Fibroblast of skin of right quadriceps (primary cell): ENCODE measurements at places on chromosomes 16 and 17.
A peak's percentile ranks its signal among the peaks of the same experiment; 100 is the strongest.

GRCh38 chr16:50944436-50944835 lies 202.6 kb downstream of the CYLD start:
- no peak for DNase-seq

DNA sequence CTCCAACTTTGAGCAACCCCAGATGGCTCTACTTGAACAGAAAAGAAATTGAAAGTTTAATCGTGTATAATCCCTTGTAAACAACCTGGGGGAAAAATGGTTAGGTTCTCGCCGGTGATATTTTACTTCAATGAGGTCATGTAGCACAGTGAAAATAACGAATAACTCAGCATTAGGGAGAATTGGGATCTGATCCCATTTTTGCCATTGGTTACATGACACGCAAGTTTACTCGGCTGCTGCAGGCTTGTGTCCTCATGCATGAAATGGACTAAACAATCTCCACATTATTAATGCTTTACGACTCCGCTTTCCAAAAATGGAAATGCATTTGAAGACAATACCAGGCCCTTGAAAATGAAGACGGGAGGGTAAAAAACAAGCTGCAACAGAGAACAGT lies 45.5 kb upstream of the LRRC37A3 start:
- DNase-seq: no peak

DNA sequence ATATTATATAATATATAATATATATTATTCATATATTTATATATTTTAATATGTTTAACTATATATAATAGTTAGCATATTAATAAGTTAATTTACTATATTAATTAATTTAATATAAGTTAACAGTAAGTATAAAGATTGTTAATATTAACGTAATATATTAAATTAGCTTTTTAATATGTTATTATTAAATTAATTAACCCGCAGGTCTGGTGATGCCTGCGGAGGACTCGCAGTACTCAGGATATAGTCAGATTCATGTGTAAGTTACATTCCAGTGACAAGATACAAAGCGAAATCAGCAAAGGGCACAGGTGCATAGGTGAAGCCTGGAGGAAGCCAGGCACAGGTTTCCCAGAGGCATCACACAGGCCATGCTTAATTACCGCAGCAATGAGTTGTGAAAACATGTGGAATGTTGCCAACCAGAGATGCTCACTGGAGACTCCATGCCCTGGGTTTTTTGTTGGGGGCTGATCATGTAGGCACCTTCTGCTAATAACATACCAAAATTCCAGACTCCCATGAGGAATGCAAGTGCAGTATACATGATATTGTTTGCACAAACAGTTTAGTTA lies 130.4 kb upstream of the MPHOSPH6 start:
- DNase-seq: no peak

DNA sequence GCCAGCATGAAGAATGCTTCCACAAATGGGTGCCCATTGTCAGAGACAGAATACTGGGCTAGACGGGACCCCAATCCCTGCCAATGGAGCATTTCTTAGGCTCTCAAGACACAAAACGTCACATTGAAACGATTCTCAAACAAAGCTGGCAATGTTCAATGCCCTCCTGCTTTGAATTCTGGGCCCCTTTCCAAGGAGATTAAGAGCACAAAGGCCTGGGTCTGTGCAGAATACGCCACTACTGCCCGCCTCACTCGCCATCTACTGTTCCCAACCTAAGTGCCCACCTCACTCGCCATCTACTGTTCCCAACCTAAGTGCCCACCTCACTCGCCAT lies 9.7 kb downstream of the CFAP20 start:
- no peak for DNase-seq

GRCh38 chr16:20997147-20997546 lies 96.6 kb downstream of the LYRM1 start:
- DNase-seq: no peak

DNA sequence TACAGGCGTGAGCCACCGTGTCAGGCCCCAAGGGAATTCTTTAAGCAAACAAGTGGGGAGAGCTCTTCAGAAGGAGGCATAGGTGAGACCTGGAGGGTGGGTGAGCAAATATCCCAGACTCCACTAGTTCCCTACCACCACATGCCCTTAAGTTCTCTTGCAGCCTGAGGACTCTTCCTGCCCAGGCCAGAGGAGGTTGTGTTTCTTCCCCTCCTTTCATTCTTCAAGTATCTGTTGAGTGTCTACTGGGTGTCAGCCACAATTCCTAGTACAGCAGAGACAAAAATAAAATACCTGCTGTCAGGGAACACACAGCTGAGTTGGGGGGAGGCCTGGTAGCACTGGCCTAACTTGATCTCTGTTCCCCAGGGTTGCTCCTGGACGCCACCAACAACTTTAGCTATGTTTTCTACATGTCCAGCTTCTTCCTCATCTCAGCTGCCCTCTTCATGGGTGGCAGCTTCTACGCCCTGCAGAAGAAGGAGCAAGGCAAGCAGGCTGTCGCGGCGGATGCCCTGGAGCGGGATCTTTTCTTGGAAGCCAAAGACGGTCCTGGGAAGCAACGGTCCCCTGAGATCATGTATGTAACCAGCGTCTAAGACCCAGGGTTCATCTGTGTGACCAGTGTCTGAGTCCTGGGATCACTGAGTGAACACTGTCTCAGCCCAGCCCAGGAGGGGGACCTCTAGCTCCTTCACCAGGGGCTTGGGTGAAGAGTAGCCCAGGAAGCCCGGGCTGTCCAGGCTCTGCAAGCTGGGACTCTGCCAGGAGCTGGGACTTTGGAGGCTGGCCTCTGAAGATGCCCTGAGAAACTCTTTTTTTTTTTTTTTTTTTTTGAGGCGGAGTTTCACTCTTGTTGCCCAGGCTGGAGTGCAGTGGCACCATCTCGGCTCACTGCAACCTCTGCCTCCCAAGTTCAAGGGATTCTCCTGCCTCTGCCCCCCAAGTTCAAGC lies 5.9 kb upstream of the ARMC7 start:
- no peak for DNase-seq

DNA sequence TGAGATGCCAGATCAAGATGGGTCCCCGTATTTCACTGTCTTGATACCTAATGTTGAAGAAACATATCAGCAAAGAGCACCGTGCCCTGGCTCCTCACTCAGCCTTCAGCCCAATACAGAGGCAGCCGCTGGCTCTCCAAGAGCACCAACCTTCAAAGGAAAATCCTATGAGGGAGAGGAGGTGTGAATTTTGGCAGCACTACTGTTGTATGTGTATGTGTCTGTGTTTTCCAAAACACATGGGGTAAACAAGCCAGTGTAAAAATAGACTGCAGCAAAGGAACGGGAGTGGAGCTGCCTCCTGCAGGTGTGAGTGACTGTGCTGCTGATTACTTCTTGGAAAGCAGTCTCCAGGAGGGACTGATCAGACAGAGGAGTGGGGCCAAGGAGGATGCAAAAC lies 194.0 kb upstream of the CDH5 start:
- DNase-seq: no peak

- no peak for DNase-seq
Observed at GRCh38 chr17:57108671-57109392, 23.8 kb downstream of the AKAP1 start.

DNA sequence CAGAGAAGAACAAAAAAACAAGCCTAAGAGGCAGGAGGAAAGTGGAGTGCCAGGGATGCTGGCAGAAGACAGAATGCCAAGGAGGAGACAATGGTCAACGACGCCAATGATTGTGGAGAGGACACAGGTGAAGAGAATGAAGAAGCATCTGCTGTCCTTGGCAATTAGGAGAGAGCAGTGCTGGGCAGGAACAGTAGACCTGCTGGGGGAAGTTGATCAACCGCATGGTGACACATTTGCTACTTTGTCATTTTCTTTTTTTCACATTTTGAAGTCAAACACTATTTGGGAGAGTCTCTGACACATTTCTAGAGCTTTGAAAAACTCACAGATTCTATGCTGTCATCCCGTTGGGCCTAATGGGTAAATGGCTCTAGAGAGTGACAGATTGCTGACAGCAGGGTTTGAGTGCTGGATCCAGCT lies 1.1 kb upstream of the PIK3R6 start:
- DNase-seq: no peak

DNA sequence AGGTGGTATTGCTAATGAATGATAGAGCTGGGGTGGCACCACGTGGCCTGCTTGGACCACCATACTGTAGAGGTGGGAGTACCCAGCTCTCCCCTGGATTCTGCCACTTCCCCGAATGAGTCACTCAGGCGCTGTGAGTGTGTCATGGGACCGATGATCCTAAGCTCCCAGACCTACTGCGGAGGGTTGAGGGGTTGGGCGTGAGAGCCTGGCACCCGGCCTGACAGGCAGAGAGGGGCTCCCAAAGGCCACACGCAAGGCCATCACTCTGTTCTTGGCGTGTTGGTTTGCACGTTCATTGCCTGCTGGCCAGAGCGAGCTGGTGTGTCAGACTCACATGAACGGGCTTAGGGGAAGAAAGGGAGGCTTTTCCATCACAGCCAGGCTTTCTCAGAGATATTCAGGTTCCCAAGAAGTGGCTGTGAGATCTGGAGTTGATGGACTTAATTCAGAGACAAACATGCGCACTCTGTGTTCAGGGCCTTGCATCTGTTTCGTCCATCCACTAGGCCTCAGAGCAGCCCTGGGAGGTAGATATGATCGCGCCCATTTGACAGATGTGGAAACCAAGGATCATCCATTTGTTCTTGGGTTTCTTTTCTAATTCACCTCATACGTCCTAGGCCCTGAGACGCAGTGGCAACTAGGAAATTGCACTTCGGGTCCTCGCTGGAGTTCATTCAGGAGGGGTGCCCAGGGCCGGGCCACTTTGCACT lies 41.4 kb downstream of the CMIP start:
- DNase-seq: no peak

GRCh38 chr17:32627239-32627996 lies 140.6 kb downstream of the CDK5R1 start:
- DNase-seq: peak; percentile 28

- DNase-seq: no peak
Observed at GRCh38 chr17:43548689-43549379, 2.7 kb upstream of the ETV4 start.

DNA sequence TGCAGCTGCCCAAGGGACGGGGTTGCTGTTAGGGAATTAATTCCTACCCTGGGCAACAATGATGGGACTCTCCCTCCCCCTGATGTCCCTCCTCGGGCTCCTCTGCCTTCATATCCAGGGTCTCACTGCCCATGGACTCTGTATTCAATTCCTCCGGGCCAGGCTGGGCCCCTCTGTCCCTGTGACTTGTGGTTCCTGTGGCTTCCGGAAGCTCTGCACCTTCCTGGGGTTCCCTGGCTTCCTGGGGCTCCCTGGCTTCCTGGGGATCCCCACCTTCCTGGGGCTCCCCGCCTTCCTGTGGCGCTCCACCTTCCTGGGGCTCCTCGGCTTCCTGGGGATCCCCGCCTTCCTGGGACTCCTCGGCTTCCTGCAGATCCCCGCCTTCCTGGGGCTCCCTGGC lies 35.2 kb downstream of the SRL start:
- no peak for DNase-seq

GRCh38 chr16:21952793-21953540 lies at the start of gene UQCRC2:
TSS of gene UQCRC2 (plus strand) at chr16:21953361. CDS start at chr16:21953424, 63 bp downstream.
- DNase-seq: peak; percentile 92

- peak; percentile 40 for DNase-seq
Observed at GRCh38 chr16:86362155-86362849, 148.0 kb upstream of the FOXF1 start.

DNA sequence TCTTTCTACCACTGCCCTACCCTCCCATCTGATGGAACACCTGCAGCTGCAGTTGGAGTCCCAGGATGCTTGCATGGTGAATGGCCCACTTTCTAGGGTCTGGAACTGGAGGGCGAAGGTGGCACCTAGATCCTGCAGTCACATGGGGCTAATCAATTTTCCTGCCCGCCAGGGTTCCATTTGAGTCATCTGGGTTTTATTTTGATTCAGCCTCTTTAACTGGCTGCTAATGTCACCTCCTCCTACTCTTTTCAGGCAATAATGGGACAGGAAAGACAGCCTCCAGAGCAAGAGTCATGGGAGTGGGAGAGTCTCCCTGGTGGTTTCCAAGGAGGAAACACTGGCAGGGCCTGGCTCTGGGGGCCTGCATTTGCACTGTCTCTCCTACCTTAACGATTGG lies 3.8 kb upstream of the TBKBP1 start:
- DNase-seq: no peak

GRCh38 chr16:28538733-28539596 lies at the start of gene NUPR1:
TSS of gene NUPR1 (minus strand) at chr16:28538974. CDS start at chr16:28538907, 67 bp downstream.
- peak; percentile 97 for DNase-seq

- no peak for DNase-seq
Observed at GRCh38 chr17:31880311-31880710, 21.2 kb downstream of the UTP6 start.

GRCh38 chr17:76843703-76844484 lies 24.3 kb upstream of the MGAT5B start:
- DNase-seq: no peak

GRCh38 chr17:81424151-81425017 lies 29.1 kb downstream of the BAHCC1 start:
- DNase-seq: no peak

DNA sequence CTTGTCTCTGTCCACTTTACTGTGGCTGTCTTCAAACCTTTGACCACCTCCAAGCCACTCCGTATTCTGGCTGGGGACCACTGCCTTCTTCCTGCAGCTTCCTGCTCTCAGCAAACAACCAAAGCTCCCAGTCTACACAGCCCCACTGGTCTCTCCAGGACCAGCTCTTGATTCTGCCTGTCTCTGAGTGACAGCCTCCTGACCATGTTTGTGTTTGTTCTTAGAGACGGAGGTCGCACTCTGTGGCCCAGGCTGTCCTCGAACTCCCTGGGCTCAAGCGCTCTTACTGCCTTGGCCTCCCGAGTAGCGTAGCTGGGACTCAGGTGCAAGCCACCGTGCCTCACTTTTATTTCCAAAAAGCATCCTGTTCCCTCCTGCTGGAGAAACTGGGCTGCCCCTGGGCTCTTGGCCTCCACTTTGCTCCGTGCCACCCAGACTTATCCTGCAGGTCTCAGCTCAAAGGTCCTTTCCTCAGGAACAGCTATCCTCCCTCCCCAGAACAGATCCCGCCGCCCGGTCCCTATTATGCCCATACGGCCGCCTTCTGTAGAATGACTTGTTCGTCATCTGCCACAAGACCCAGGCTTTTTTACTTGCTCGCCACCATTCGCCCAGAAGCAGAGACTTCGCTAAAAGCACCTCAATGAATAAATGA lies 9.1 kb downstream of the MNT start:
- no peak for DNase-seq

GRCh38 chr16:84050316-84050715 lies 7.7 kb upstream of the SLC38A8 start:
- no peak for DNase-seq

DNA sequence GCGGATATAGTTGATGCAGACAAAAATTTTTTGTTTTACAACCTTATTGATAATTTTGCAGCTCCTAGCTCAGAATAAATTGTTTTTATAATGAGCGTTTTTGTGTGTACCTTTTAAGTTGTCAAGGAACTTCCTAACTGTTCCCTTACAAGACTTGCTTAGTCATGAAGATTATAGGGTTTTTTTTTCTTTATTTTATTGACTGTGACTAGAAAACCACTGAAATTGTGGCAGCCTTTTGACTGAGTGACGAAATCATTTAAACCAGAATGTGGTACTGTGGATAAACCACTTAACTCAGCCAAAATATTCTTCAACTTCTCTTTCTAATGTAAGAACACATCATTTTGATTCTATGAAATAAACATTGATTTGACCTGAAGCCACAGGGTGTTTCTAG lies 40.8 kb upstream of the VPS4A start:
- peak; percentile 54 for DNase-seq
